ENCODE measurements at places on chromosomes 3 and 15.

DNA sequence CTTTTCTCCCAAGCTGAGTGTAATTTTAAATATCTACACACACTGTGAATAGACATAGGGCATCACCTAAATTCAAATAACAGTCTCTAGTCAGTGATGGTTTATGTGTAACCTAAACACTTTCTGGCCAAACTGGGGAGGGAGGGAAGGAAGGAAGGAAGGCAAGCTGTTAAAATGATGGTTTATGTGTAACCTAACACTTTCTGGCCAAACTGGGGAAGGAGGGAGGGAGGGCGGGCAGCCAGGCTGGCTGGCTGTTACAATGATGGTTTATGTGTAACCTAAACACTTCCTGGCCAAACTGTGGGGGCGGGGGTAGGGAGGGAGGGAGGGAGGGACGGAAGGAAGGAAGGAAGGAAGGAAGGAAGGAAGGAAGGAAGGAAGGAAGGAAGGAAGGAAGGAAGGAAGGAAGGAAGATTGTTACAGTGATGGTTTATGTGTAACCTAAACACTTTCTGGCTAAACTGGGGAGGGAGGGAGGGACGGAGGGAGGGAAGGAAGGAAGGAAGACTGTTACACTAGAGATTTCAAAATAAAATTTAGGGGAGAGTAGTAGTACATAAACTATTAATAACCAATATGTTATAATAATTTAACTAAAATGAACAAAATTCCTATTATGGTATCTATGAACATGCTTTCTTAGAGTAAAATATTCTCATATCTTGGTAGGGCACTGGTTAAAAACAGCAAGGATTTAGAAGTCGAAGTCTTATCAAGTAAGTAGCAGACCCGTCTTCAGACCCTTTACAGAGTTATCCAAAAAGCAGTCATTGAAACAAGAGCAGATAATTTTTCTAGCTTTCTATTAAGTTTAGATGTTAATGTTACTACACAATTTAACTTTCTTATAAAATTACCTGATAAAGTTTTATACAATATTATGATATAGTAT lies 148.1 kb downstream of the LMLN start:
- DNase-seq, result no peak

DNA sequence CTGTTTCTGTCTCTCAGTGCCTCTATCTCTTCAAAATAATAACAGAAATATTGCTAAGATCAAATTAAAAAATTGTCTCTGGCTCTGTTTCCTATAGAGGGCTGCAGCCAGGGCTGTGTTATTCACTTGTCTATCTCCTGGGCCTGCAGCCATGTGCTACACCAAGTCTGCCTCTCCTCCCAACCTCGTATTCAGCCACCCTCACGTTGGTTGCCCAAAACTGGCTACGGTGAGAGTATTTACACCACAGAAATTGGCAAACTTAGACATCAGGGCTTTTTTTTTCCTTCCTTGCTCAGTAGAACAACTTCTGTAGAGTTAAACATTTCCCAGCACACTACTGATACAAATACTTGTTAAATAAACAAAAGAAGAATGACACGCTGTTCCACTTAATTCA lies 320.9 kb upstream of the ICE2 start:
- DNase-seq, result no peak

- no peak for DNase-seq
Observed at GRCh38 chr3:188133646-188134045, 20.3 kb upstream of the LPP start.

DNA sequence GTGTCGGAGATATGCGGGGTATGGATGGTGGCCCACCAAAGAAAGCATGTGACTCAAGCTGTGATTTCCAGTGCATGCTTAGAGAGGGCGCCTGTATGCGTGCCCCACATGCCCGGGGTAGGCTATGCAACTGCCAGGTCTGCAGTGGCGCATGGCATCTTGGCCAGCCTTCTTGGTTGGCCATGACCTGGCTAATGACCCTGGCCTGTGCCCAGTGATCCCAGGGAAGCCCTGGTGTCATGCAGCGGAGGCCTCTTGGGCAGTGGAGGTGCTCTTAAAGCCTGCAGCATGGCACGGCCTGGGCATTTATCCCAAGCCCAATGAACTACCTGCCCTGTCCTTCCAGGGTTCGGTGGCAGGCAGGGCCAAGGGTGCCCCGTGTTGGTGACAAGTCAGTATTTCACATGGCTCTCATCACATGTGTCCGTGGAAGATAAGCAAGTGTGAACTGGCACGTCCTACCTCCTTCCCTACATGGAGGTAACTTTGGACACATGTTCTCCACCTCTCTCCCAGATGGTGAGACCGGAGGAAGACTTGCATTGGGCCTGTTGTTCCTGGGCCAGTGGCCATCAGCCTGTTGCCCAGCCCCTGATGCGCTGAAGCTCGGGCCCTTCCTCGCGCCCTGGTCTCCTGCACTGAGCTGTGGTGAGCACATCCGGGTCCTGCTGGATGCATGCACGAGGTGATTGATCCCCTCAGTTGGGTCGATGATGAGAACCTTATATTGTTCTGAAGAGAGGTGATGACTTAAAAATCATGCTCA lies 192.0 kb downstream of the UBE3A start:
- no peak for DNase-seq

GRCh38 chr15:83306561-83306960 lies 22.1 kb upstream of the BNC1 start:
- DNase-seq, result no peak

DNA sequence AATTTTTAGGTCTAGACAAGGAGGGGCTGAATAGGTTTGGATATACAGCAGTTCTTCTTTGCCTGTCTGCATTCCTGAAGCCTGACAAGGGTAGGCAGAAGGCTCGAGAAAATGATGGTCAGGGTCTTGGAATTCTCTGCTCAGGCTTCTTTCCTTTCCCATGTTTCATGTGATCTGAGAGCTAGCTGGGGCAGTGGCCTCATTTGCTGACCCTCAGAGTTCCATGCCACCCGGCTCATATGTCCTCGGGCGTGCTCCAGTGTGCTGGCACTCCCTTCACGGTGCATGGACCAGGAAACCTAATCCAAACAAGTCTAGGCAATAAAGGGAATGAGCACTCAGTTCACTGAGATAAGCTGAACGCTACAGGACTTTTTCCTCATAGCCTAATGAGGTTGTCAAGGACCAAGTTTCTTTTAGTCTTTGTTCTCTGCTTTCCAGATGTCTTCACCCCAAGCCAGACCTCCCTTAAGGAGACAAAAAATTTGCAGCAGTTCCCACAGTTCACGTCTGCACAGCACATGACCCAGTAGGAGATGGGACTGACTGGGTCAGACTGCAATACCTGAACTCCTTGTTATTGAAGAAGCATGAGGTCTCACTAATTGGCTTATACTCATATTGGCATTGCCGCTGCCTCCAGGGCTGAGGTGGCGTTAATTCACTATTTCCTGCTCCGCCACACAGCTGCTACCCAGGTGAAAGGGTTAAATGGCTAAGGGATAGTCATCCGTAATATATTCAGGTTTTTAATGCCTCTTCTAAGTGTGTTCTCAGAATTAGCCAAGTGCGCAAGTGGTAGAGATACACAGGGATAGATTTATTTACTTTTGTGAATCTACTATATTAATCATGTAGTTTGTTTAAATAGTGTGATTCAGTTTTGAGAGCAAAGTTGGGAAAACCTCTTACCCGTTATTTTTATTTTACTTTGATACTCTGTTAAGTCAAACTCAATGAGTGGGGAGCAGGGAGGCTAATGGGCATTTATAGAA lies 15.3 kb upstream of the RTP4 start:
- DNase-seq, result no peak

DNA sequence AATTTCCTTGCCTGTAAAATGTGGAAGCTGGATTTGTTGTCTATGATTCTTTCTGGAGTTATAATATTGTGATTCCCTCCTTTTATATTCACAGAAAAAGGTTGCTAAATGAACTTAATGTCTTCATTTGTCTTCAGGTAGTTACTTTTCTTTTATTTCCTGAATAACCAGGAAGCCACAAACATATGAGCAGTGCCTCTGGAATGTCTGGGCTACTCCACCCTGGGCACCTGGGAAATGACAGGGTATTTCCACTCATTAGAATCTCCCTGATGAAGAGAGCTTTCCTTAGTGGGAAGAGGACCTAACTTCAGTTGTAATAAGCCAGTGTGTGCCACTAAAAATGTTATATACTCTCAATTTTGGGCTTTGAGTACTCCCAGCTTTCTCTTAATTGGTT lies 3.8 kb upstream of the SLMAP start:
- peak; percentile 59 for DNase-seq

DNA sequence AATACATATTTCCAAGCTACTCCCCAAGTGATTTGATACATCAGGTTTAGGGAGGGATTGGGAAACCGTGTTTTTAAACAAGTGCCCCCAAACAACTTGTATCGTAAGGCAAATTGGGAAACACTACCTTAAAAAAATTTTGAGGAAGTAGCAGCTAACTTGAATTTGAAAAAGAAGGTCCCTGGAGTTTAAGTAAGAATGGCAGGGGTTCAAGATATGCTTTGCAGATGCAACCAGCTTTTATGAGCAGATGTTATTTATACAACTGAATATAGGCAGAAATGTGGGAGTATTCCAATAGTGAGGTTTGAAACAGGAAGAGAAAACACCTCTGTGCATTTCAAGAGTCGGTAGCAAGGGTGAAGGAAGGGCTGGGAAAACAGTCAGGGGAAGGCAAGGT lies 139.6 kb downstream of the IL20RB start:
- no peak for DNase-seq

- no peak for DNase-seq
Observed at GRCh38 chr3:139481116-139481515, 4.8 kb upstream of the RBP2 start.

DNA sequence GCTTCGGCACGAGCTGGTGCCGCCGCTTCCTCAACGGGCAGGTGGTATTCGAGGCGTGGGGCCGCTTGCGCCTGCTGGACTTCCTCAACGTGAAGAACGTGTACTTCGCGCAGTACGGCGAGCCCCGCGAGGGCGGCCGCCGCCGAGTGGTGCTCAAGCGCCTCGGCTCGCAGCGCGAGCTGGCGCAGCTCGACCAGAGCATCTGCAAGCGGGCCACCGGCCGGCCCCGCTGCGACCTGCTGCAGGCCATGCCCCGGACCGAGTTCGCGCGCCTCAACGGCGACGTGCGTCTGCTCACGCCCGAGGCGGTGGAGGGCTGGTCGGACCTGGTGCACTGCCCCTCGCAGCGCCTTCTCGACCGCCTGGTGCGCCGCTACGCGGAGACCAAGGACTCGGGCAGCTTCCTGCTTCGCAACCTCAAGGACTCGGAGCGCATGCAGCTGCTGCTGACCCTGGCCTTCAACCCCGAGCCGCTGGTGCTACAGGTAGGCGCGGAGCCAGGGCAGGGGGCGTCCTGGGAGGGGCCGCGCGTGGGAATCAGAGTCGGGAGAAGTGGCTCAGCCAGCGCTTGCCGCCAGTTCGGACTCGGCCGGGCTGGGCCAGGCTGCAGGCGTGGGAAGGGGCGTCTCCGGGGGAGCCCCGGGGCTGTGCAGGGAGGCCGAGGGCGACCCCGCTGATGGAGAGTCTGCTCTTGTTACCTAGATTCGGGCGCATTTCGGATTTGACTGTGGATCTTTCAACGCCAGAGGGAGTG lies 1.1 kb downstream of the DIPK2A start:
- peak; percentile 83 for DNase-seq

GRCh38 chr3:190741788-190742187 lies 120.7 kb downstream of the GMNC start:
- no peak for DNase-seq

- DNase-seq, result no peak
Observed at GRCh38 chr15:71626596-71627088, 183.7 kb upstream of the NR2E3 start.

GRCh38 chr3:99674086-99674789 lies 35.8 kb downstream of the COL8A1 start:
- DNase-seq, result peak; percentile 93

DNA sequence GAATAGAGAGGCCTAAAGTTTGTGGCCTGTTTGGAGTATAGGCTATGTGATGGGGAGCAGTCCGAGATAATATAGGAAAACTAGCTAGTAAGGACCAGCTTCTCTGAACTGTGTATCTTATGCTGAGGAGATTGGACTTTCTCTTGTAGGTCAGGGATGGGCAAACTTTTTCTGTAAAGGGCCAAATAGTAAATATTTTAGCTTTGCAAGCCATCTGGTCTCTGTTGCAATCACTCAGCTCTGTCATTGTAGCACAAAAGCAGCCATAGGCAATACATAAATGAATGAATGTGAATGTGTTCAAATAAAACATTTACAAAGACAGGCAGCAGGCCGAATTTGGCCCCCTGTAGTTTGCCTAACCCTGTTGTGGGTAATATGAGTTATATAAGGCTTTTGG lies 24.5 kb downstream of the TMOD3 start:
- DNase-seq, result no peak

DNA sequence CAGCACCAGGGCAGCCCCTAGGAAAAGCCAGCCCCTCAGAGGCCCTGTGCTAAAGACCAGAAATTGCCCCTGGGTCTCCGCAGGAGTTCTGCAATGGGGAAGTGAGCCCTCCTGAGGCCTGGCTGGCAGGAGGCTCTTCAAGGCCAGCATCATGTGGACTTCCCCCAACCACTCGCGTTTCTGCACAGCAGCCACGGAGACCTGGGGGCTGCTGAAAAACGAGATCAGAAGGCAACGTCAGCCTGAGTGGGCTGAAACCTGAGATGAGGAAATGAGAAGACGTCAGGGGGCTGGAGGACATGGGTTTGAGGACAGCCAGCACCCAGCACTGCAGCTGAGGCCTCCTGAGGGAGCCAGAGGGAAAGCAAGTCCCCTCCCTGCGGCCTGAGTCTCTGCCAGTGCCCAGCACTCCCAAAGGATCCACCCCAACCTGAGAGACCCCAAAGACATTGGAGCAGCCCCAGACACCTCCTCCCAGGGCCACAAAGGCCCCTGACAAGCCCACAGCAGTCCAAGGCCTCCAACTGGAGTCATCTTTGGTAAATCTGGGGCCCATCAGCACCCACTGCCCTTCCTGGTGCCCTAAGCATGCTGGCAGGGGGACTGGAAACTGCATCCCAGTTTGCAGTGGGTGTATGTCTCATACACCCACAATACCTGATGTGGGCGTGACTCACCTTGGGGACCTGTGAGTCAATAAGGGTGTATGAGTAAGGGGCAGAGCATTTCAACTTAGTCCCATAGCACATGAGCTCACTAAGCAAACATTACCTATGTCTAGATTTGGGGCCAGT lies 29.2 kb upstream of the CYP11A1 start:
- no peak for DNase-seq

- no peak for DNase-seq
Observed at GRCh38 chr3:76859596-76859995, 180.3 kb upstream of the ROBO2 start.

DNA sequence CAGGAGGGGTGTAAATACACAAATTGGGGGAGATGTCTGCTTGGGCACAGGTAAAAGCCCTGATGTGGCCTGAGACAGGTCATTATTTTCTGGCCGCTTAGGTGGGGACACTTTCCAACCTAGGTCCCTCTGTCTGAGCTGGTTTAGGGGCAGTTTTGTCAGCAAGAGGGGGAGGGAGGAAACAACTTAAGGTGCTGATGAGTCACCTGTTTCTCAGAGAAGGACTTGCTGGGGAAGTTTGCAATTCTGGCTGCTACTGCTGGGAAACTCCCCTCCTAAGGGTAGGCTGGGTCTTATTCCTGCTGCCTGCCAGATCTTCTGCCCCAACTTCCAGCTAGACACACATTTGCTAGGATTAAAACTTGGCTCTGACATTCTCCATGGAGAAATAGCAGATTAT lies 4.8 kb upstream of the RHOV start:
- peak; percentile 42 for DNase-seq

All from lung microvascular endothelial cell (primary cell).